ENCODE measurements at places on chromosomes 2 and 18.

GRCh38 chr18:34544930-34545329 is 165.2 kb upstream of the DTNA start:
- no peak for DNase-seq

- DNase-seq = no peak
These were observed 96.3 kb upstream of the STON1 start for GRCh38 chr2:48433682-48434081.

DNA sequence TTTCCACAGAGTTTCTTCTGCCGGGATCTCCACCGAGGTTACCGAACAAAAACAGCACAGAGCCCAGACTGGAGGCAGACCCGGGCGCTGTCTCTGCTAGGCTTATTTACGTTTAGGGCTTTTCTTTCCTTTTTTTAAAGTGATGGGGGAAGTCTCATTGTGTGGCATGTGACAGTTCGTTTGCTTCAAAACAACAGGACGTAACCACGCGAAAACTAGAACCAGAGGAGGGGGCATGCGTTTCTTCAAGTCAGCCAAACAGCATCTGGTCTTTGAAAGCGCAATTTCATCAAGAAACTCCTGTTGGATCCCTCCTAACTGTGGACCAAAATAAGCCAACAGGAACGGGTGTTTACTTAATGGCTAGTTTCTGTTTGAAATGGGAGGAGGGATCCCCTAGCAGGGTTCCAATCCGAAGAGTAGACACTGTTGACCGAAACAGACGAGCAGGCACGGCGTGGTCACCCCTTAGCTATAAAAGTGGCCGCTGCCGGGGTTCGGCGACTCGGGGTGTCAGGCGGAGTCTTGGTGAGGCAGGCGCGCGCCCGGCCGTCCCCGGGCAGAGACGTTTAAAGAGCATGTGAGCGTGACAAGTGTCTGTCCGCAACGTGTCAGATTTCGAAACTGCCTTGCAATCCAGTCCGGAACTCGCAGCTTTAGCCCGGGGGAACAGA is 997 bp upstream of the TGIF1 start:
- DNase-seq = peak; percentile 77

- DNase-seq = no peak
These were observed 47.1 kb downstream of the LONRF2 start for GRCh38 chr2:100275200-100275589.

DNA sequence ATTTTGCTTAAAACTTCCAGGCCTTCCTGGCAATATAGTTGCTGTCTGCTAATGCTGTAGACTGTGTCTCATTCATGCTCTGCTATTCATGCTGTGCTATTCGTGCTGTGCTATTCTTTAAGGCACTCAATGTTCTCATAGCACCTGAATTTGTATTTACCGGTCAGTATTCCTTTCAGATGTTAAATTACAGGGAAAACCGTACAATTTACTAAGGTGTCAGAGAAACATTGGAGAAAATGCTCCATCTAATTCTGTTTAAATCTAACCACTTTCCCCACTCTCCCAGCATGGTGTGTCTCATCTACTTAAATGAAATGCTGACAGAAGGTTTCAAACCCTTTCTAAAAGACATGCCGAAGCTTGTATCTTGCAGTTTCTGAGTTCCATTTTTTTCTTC is 25.0 kb downstream of the FAM171B start:
- DNase-seq = no peak
